Fibroblast of lung (primary cell): ENCODE measurements at places on chromosomes 1 and 21. TPM values are rescaled to one million over a fixed set of nuclear protein-coding genes. Genes with fewer than 3 reads are reported as not detected.

TACSTD2 gene
- polyA plus RNA-seq = 0.22 TPM in 1 of 2 replicates, not detected in the other

UTS2 gene
- not detected in 2 replicates for polyA plus RNA-seq

- DNase-seq = peak; percentile 41
Measured at GRCh38 chr21:37916310-37917051, at the start of gene KCNJ6. Gene KCNJ6 (minus strand): TSS chr21:37916457. CDS start chr21:37840682, 75,775 bp downstream.

GRCh38 chr1:12548973-12549459 lies 69.0 kb downstream of the DHRS3 start:
- no peak for DNase-seq

DNA sequence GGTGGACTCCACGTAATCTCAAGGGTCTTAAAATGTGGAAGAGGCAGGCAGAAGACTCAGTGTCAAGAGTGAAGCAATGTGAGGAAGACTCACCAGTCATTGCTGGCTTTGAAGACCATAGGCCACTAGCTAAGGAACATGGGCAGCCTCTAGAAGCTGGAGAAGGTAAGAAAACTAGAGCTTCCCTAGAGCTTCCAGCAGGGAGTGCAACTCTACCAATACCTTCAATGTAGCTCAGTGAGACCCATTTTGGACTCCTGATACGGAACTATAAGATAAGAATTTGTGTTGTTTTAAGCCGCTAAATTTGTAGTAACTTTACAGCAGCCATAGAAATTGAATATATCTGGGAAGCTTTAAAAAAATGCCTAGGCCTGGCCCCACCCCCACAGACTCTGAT lies 18.9 kb downstream of the METTL13 start:
- DNase-seq = no peak

- no peak for DNase-seq
Measured at GRCh38 chr1:247400685-247401084, 15.3 kb upstream of the NLRP3 start.

GRCh38 chr1:23422241-23422877 lies 2.2 kb downstream of the TCEA3 start:
- peak; percentile 81 for DNase-seq

DNA sequence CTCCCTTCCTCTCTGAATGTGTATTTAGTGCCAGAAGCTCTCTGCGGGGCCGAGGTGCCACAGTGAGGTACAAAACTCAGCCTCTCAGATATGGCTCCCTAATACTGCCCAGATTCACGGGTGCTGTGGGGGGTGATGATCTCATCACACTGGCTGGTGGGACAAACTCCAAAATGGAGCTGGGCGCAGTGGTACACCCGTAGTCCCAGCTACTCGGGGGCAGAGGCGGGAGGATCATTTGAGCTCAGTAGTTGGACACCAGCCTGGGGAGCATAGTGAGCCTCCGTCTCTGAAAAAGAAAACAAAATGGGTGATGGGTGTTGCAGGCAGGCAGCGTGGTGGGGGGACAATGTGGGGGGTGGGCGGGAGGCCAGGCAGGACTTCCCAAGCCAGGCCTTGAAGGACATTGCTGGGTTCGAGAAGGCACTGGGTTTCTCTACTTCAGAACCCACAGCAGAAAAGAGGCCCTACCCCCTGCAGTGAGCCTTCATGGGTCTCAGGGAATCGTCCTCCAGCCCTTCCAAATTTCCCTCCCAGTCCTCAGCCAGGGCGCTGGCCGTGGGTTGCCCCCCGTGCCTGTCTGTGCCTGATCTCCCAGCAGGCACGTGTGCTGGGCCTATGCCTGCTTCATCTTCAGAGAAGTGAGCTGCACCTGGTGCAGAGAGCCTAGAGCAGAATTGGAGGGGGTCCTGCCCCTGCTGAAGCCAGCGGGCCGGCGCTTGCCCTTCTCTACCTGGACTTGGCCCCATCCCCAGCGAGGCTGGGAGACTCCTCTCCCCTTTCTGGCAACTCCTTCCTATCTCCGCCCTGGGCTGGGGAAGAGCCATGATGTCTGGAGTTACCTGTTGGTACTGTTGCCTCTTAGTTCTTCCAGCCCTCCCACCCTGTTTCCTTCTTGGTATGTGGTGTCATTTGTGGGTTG lies 14.0 kb downstream of the H6PD start:
- no peak for DNase-seq

GRCh38 chr1:240356568-240356967 lies 255.4 kb downstream of the GREM2 start:
- DNase-seq = no peak
